Large intestine (tissue), 12 donors: ENCODE measurements at places on chromosomes 3 and 15.

GRCh38 chr3:188923671-188924070 lies 248.1 kb upstream of the TPRG1 start:
- H3K4me1 ChIP-seq, result peaks cover 8% of the 10 kb centered on the region
- H3K4me3 ChIP-seq, result no peak overlapping the region
- H3K27me3 ChIP-seq, result no peaks in the 10 kb centered on the region
- no peak overlapping the region for H3K27ac ChIP-seq

DNA sequence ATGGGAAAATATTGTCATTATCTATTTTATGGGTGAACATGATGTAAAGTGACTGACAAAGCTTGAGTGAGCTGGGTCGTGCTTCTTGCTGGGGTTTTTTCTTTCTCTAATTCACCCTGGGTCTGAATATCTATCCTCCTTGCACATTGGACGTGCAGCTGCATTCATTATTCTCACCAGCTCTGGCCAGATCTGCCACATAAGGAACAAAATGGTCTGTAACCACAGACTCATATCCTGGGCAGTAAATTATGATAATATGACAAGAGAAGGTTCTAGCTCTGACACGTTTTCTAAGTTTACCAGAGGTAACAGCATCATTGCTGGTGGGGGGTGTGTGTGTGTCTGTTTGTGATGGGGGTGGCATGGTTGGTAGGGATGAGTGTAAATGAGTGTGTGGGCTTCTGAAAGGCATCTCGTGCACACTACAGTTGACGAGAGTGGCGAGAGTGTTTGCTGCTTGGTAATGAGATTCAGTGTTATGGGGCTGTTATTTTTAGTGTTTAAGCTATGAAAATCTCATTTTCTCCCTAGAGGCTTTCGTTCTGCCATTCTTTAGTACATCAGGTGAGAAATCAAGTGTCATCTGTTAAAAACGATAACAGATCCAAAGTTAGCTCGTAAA lies 418.4 kb downstream of the PDCD6IP start:
- H3K27ac ChIP-seq, result no peak overlapping the region
- no peak overlapping the region for H3K4me3 ChIP-seq
- H3K4me1 ChIP-seq, result peaks cover 19% of the 10 kb centered on the region
- H3K36me3 ChIP-seq, result no peaks in the 10 kb centered on the region
- no peaks in the 10 kb centered on the region for H3K27me3 ChIP-seq

DNA sequence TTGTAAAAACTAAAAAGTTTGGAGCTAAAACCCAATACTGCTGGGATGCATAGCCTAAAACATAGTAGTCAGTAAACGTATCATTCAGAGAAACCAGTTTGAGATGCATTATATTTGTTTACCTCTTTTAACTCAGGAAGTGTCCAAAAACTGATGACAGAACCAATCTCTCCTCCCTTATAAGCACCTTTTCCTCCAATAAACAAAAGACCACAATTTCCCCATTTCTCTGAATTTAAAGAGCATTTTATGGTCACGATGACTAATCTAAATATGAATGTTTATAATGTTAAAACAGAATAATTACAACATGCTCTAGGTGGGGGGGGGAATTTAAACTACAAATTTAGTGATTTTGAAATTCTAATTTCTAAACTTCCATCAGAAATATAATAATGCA lies 58.5 kb downstream of the CEP63 start:
- no peak overlapping the region for H3K4me3 ChIP-seq
- no peak overlapping the region for H3K27ac ChIP-seq
- no peaks in the 10 kb centered on the region for H3K27me3 ChIP-seq
- H3K36me3 ChIP-seq, result peaks cover 24% of the 10 kb centered on the region
- H3K4me1 ChIP-seq, result no peaks in the 10 kb centered on the region

DNA sequence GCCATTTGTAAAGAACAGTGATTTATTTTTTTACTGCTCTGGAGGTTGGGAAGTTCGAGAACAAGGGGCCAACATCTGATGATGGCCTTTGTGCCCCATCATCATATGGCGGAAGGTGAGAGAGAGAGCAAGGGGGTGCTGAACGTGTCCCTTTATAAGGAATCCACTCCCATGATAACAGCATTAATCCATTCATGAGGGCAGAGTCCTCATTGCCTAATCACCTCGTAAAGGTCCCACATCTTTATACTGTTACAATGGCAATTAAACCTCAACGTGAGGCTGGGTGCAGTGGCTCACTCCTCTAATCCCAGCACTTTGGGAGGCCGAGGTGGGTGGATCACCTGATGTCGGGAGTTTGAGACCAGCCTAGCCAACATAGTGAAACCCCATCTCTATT lies 8.3 kb downstream of the IL12A start:
- H3K27me3 ChIP-seq, result no peaks in the 10 kb centered on the region
- peak overlapping the region; percentile 20 for H3K27ac ChIP-seq
- peaks cover 14% of the 10 kb centered on the region for H3K4me1 ChIP-seq
- H3K4me3 ChIP-seq, result no peak overlapping the region
- H3K36me3 ChIP-seq, result peaks cover 5% of the 10 kb centered on the region
- peak; percentile 86 for DNase-seq

GRCh38 chr3:192408007-192408646 lies 319.2 kb downstream of the FGF12 start:
- peak overlapping the region; percentile 30 for H3K4me3 ChIP-seq
- H3K27ac ChIP-seq, result no peak overlapping the region
- DNase-seq, result no peak
- H3K27me3 ChIP-seq, result peaks cover 56% of the 10 kb centered on the region

- H3K4me3 ChIP-seq, result peak overlapping the region; percentile 48
- H3K27ac ChIP-seq, result peak overlapping the region; percentile 50
- H3K27me3 ChIP-seq, result no peaks in the 10 kb centered on the region
- no peaks in the 10 kb centered on the region for H3K36me3 ChIP-seq
Measured at GRCh38 chr3:141796889-141797781, 33.9 kb downstream of the GRK7 start.
